ENCODE measurements at places on chromosomes 6 and 20.

GRCh38 chr6:53139841-53140413 is 8.7 kb downstream of the GCM1 start:
- DNase-seq = no peak

- no peak for DNase-seq
Measured at GRCh38 chr20:14817101-14817500, 479.7 kb upstream of the FLRT3 start.

DNA sequence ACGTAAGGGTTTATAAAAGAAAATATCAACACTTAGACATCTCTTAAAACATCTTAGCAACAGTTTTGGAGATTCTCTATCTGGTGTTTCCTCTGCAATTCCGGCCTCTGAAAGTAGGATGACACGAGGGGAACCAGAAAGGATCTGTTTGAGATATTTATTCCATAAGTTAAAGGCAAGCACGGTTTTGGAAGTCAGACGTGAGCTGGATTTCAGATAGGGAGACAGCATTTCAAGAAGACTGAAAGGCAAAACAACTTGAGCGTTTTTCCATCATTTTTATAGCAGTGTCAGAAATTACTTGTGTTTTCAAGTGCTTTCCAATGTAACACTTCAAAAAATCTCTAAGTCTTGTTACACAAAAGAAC is 52.9 kb upstream of the BTN3A2 start:
- peak; percentile 33 for DNase-seq

DNA sequence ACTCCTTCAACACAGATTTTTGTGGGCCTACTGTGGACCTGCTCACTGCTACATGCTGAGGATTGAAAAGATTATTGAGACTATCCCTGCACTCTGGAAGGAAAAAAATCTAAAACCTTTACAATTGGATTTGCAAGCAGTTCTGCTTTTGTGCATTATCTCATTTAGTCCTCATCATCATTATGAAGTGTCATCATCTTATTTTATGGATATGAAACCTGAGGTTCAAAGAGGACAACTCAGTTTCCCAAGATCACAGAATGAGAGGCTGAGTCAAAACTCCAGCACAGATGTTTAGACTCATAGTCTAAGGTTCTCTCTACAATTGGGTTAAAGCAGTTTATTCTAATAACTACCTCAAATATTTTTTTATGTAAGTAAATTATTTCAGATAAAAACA is 160.2 kb upstream of the MARCKS start:
- peak; percentile 76 for DNase-seq

DNA sequence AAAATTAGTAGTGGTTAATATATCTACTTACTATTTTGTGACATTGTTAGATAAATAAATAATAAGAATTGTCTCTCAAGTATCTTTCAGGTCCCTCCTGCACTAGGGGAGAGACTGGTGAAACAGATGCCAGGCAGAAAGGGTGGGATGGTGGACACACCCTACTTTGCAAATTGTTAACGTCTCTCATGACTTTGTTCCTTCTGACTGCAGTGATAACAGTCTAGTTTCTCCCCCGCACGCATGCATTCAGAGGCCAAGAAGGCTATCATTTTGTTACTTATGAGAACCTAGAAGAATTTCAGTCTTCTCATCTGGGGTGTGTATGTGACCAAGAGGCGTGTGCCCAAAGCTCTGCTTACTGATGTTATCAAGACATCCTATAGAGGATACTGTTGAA is 152.3 kb downstream of the EDN1 start:
- DNase-seq = no peak

GRCh38 chr6:38708496-38708895 is 5.6 kb upstream of the GLO1 start:
- DNase-seq = no peak

All from suppressor macrophage treated with lipopolysaccharide for 1 hour (primary cell).